ENCODE measurements at places on chromosomes 2 and 18.

DNA sequence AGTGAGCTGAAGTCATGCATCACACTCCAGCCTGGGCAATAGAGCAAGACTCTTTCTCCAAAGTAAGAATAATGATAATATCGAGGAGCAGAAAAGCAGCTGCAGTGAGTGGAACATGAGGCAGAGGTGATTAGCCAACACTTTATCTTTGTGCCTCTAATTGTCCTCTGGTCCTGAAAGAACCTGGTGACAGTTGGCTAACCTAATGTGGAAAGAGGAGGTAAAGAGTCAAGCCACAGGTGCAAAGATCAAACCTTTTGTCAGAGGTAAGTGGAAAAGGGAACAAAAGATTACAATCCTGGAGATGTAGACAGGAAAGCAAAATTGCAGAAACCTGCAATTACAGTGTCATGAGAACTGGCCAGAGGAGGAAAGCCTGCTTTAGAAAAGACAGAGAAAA lies 53.5 kb upstream of the LCLAT1 start:
- no peak for DNase-seq

GRCh38 chr2:3536682-3537632 lies 17.6 kb upstream of the ADI1 start:
- DNase-seq, result peak; percentile 24

DNA sequence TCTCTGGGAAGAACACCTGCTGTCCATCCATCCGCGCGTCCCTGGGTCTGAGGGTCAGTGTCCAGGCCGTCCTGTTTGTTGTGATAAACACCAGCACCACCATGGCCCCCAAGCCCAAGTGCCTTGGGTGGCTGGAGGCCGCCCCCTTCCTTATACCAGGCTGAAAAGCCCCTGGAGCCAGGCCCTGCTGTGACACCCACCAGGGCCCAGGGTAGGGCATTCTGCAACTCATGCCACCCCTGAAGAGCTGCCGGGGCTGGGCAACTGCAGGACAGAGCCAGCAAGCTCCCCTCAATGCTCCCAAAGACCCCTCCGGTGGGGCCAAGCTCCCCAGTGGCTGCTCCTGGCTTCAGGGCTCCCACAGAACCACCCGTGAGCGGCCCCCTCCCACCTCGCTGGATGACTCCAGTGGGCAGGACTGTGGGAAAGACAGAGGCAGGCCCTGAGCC lies 31.9 kb upstream of the SNED1 start:
- no peak for DNase-seq

DNA sequence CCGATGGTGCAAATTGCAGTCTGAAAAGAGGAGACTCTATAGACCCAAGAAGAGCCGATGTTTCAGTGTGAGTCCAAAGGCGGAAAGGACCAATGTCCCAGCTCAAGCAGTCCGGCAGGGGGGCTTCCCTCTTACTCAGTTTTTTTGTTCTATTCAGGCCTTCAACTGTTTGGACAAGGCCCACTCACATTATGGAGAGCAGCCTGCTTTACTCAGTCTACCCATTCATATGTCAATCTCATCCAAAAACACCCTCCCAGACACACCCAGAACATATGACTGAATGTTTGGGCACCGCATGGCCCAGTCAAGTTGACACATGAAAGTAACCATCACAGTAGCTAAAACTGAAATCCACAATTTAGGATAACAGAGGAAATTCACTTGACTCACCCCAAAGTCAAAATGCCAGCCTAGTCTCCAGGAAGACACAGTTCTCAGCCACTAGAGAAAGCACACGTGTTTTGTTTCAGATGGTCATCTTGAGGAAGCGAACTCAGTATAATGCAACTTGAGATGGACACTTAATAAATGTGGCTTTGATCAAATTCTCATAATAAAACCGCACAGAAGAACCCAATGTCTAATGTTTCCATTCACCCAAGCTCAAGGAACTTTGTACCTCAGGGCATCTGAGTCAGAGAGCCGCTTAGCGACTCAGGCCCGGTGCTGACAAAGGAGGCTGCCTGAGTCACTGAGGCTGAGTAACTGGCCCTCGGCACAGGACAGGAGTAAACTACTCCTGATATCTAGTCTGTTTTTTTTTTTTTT lies 2.4 kb downstream of the FHL2 start:
- no peak for DNase-seq

DNA sequence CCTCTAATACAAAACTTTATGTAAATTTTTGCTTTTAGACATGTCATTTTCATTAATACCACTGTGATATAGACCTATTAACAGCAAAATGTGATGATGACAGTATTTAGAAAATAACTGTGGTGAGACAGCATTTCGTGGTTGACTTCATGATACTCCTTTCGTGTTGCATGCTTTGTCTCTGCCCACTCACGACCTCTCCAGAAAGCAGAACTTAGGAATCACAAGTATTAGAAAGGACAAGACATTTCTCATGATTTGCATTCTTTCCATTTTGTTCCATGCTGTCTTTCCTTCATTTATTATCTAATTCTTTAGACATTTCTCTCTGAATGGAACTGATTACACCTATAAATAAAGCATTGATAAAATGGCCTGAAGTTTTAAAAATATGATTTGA lies 85.2 kb upstream of the POU3F3 start:
- DNase-seq, result no peak

DNA sequence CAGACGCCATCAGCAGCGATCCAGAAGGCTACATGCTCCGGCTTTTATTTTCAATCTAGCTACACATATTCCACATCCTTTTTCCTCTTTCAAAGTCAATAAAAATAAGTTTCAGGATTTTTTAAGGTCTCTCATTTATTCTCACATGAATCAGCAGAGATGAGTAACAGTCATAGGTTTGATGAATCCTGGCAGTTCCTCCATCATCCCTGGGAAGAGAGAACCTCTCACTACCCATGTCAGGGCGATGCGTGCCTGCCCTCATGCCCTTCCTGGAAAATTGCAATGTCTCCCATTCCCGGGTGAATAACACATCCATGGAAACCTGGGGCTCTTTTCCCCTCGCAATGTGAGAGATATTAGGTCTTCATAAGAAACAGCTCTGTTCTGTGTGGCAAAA lies 301.1 kb upstream of the SMIM21 start:
- DNase-seq, result no peak

DNA sequence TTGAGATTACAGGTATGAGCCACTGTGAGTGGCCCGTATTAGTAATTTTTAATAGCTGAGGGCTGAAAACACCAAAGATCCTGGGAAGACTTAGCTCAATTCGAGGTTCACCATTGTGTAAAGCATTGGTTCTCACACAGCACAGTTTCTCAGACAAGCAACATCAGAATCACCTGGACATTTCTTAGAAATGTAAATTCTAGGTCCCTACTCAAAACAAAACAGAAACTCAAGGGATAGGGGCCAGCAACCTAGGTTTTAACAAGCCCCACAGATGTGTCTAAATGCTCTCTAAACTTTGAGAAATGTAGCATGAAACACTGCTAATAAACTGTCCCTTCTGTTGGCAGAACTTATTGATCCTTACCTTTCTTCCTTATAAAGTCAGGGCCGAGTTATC lies 681.2 kb downstream of the RNF144A start:
- DNase-seq, result no peak

DNA sequence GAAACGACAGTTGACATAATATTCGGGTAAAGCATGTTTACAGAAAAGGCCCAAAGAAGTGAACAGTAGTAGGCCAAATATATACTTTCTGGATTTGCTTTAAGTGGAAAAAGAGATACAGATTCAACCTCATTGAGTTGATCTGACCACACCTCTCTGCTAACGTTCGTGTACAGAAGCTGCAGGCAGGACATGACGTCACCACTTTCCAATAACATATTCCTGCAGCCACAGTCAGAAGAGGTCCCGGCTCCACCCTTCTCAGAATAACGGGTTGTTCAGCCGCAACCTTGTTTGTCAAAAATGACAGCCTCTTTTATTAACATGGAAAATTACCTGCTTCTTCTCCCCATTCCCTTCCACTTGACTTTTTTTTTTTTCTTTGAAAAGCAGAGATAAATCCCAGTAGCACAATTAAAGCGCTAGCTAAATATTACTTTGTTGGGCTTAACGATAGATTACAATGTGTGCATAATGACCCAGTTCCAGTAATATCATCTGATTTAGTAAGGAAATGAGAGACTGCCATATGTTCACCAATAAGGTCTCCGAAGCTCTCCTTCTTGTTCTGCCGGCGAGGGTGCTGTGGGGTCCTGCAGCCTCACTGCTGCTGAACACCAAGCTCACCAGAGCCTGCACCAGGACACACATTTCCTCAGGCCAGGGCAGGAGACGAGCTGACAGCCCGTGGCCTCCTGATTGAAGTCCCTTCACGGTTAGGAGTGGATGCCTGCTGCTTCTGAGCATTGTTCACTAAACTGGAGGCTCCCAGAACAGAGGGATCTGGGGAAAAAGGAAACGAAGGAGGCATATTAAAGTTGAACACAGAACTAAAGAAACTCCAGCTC lies 451.0 kb upstream of the SALL3 start:
- DNase-seq, result no peak

GRCh38 chr2:201130524-201131186 lies 14.7 kb downstream of the CFLAR start:
- no peak for DNase-seq

DNA sequence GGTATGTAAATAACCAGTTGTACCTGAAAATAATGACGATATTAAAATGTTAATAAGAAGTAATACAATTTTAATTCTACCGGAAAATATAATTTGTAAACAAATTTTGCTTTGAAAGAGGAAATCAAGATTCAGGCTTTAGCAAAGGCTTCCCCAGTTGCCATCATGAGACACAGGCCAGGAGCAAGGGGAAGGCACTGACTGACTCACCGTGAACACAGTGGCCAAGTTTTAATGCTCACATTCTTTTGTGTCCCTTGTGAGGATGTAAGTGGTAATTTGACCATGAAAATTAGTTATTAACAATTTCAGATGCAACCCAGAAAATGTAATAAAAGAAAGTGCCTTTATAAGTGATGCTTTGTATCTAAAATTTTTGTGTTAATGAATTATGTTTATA lies 164.1 kb downstream of the GREB1L start:
- DNase-seq, result no peak

DNA sequence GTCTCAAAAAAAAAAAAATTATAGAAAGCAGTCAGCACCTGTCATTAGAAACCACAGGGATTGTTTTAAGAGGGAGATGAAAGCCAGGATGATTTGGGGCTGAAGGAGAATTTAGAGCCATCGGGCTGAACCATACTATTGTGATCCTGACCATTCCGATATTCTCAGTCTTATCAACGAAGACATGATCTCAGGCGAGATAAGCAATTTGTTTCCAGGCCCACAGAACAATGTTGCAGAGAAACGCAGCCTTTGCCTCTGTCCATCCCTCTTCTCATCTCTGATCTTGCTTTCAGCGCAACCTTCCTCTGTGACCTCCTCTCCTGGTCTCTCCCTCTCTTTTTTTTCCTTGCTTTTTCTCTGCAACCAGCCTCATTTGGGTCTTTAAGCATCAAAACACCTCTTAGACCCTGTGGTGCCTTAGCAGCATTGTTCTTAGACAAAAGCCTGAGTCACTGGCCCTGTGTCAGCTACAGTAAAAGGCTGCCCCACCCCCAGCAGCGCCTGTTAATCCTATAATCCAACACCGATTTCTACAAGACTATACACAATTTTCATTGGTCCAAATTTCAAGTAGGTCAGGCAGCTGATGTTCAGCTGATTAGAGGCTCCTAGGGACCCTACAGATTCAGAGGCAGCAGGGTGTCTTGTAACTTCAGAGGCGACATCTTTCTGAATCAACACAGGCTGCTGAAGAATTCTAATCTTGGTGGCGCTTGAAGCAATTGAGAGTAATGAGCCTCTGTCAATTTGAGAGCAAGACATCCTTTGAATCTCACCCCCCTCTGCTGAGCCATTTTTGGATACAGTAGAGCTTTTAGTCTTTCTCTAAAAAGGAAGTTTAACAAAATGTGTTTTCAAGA lies 206.0 kb downstream of the NCK2 start:
- DNase-seq, result no peak

GRCh38 chr2:28030600-28030999 lies 140.1 kb downstream of the BABAM2 start:
- no peak for DNase-seq

DNA sequence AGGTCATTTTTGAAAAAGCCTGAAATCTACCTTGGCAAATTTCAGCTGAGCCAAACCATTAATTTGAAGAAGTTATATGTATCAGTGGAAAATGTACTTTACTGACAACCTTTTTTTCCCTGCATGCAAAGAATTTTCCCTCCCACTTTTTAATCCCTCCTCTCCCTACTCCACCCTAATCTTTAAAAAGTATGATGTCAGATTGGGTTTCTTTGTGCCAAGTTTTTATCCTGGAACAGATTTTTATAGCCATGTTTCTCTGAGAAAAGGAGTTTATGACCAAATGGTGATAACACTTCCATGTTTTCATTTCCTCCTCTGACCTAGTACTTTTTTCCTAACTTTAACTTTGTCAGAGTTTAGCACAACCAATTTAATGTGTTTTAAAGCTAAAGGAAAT lies 250.3 kb upstream of the FOSL2 start:
- DNase-seq, result no peak

DNA sequence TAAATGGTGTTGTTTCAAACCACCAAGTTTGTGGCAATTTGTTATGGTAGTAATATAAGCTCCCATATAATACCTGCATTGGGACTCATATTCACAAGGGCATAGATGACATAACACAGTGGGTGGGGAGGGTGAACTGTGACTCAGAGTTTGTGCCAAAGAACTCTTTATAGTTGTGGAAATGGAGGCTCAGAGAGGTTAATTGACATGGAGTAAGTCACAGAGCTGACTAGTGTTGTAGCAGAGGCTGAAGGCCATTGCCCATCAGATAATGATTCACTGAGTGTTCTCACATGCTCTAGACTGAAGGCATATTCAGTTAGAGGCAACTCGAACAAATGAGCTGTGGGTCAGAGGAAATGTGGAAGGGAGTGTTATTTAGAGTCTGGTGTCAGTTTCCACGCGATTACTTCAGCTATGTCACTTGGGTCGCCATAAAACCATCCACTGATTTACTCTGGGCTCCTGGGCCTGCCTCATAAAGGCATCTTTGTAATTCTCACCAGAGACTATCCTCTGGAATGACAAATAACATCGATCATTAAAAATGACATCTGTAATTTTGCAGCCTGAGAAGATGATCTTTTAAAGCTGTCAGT lies 264.7 kb downstream of the CCDC85A start:
- DNase-seq, result no peak

DNA sequence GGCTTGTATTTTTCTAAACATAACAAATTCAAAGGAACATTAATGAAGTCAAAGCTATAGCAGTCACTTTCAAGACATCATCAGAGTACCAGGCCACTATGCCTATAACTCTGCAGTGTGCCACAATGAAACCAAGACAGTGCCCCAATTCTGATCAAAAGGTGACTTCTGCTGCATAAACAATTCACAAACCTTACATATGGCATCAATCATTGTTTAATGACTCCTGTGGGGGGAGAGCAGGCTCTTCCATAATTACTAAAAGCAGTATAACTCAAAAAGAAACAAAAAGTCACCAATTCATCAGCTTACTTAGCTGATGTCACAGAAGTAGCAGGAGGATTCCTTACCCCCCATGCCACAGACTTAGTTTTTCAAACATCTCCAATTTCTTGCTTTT lies 15.5 kb downstream of the LPIN2 start:
- DNase-seq, result no peak

DNA sequence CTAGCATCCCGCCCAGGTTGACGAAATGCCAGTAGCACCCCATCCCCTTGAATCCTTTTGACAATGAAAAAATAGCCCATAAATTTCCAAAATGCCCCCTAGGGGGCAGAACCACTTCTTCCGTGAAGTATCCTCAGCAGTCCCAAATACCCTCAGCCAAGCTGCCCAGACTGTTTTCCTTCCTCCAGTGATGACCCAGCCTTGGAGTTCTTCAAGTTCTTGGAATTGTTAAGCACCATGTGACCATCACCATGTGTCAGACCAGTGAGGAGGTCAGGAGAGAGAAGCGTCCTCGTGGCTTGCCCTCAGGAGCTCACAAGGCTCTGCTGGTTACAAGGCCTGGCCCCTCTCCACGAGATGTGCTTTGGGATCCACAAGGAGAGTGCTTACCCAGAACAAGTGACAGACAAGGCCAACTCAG lies 1.4 kb upstream of the SLC23A3 start:
- DNase-seq, result peak; percentile 24

Data from hindlimb muscle (tissue), 1 donor.